ENCODE measurements at places on chromosomes 6 and 20.

- no peak for DNase-seq
Observed at GRCh38 chr6:159761129-159761872, 544 bp upstream of the ACAT2 start.

GRCh38 chr20:2617099-2617714 is 35.2 kb upstream of the NOP56 start:
- no peak for DNase-seq

DNA sequence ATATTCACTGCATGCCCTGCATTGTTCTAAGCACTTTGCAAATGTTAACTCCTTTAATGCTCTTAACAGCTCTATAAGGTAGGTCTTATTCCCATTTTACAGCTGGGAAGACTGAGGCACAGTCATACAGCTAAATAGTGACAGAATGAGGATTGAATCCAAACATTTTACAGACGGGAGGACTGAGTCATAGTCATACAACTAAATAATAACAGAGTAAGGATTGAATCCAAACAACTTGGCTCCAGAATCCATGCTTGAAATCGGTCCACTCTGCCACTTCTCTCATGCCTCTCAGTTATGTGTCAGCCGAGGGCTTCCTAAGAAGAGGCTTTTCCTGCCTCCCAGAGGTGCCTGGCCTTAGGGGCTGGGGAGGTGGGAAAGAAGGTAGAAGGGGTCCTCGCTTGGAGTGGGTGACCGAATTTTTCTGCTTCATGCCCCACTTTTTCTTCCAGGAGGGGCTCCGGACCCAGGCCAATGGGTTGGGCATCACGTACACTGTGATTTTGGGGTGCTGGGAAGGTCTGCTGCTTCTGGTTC is 137.4 kb upstream of the RNF24 start:
- DNase-seq = no peak

DNA sequence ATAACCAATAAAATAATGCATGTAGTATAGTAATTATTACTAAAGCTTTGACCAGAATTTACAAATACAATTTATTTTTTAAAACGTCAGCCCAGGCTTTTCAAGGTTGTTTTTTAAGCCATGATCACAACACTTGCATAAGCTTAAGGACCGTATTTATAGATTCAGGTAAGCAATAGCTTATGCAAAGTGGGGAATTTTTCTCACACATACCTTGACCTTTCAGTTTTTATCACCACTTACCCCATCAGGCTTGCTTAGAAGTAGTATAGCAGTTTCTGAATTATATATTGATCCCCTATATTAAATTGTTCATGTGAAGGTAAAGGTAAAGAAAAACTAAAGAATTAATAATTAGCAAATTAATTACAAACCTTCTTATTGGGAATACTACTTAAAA is 232.3 kb upstream of the FKBP1C start:
- no peak for DNase-seq

DNA sequence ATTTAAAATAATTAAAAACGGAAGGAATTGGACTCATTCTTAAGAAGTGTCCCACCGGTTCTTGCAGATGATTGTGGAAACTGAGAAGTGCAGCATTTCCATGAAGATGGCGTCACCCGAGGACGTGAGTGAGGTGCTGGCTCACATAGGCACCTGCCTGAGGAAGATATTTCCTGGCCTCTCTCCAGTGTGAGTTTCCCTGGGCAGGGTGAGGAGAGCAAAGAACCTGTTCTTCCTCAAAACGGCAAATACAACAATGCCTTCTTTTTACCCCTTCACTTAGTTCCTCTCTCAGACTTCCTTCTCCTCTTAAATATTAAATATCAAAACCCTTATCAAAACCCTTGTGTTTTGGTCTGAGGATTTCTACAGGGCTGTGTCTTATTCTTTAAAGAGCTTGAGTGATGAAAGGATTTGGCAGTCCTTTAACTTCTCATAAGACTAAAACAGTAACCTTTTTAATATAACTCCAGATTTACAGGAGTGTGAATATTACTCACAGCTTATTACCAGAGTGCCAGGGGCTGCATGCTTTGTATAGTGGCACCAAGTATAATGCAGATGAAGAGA is 156.3 kb downstream of the CARMIL1 start:
- DNase-seq = no peak

DNA sequence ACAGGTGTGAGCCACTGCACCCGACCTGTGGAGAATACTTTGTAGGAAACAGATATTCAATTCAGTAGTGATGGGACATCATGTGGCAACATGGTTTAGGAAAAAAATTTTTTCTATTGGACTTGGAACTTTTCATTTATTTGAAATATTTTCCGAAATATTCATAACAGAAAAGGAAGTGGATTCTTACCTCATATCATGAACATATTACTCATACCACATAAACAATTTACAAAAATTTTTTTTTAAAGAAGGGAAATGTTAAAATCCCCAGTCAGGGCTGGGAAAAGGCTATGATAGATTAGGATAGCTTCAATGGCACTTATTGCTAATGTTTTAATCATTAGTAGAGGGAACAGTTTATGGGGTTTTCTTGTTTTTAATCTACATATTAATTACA is 6.8 kb upstream of the ALDH8A1 start:
- no peak for DNase-seq

GRCh38 chr20:16517946-16518783 is 55.1 kb downstream of the KIF16B start:
- peak; percentile 21 for DNase-seq

DNA sequence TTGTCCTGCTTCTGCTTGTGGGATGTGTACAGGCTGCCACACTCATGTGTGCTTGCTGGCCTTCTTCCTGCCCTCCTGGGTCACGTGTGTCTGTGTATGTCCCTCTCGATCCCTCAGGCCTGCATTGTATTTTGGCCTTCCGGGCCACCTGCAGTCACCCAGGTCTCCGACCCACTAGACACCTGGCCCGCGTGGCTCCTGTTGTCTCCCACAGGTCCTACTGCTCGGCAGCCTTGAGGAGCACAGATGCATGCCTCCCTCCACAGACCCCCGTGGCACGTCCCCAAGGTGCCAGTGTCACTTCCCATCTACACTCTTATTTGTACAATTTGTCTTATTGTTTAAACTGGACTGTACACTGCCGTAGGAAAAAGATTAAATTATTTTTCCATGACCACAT is 43.1 kb downstream of the FOXC1 start:
- DNase-seq = no peak

DNA sequence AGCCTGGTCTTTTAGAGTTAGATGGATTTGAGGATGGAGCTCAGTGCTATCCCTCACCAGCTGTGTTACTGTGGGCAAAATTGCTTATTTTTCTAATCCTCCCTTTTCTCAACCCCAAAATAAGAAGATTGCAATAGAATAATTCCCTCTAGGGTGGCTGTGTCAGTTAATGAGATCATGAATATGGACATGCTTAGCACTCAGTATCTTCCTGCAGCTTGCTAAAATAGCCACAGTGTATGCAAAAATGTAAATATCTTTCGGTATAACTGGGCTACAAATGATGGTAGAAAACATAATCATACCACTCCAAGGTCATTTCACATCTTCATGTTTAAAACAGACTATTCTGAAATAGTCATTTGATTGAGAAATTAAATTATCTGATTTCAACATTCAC is 35.7 kb downstream of the ZNF334 start:
- DNase-seq = no peak

- DNase-seq = peak; percentile 59
Observed at GRCh38 chr6:31660381-31661261, at the start of gene C6orf47. TSS of gene C6orf47 (minus strand) at chr6:31660778. CDS start at chr6:31659947, 831 bp downstream.

GRCh38 chr6:11851387-11851786 is 72.8 kb upstream of the ADTRP start:
- DNase-seq = no peak

DNA sequence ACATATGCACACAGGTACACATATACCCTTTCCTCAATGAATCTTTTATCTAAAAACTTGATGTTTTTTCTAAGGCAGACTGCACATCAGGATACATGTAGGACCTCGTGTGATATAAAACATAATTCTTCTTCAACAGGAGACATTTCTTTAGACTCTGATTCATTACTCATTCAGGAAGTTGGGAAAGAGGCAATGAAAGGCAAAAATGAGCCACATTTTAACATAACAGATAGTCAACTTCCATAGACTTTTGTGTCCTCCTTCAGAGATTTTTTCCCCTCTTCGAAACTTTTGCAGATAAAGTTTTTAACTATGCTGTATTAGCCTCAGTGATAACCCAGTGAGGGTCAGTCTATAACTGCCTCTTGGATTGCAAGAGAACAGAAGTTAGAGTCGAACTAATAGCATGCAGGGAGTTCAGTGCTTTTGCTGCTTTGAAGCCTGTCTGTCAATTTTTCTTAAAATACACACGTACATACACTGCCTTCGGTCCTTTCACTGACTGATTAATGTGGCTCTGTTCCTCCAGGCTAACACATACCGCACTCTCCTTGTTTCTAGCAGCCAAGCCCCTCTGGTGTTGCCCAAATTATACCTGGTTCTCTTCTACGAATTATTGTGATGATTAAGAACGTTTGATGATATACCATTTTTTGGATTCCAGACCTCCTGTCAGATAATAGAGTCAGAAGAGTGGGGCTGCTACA is 562.5 kb upstream of the MAP3K7 start:
- DNase-seq = no peak

DNA sequence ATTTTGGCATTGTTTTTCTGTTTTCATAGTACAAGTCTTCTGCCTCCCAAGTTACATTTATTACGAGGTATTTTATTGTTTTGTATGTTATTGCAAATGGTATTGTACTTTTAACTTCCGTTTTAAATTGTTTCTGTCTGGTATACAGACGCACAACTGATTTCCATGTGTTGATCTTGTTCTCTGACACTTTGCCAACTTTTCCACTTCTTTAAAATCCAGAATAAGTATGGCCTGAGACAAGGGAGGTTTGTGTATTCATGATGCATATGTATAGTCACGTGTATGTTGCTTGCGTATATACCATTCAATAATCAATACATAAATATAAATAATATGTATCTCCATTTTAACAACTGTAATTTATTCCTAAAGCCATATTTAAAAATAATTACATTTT is 41.2 kb downstream of the THBS2 start:
- no peak for DNase-seq

DNA sequence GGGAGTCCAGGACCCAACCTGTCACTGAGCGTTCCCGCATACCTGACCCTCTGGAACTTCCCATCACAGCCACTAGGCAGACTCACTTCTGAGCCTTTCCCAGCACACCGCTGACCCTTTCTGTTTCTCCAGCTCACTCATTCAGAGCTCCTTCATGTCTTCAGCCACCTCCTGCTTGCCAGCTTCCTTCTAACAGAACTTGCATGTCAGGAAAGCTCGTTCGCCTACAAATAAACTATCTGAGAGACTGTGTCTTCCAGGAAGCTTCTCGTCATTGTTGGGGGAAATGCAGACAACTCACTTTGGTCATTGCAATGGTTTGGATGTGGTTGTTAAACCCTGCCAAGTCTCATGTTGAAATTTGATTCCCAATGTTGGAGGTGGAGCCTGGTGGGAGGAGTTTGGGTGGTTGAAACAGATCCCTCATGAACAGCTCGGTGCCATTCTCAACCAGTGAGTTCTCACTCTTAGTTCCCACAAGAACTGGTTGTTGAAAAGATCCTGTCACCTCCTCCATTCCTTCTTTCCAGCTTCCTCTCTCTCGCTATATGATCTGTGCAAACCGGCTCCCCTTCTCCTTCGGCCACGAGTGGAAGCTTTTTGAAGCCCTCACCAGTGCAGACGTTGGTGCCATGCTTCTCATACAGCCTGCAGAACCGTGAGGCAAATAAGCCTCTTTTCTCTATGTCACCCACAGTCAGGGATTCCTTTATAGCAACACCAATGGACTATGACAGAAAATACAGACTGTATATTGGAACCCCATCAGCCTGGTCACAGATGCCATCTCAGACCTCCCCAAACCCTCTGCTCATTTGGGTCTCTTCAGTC is 1.4 kb upstream of the MUC21 start:
- DNase-seq = no peak

DNA sequence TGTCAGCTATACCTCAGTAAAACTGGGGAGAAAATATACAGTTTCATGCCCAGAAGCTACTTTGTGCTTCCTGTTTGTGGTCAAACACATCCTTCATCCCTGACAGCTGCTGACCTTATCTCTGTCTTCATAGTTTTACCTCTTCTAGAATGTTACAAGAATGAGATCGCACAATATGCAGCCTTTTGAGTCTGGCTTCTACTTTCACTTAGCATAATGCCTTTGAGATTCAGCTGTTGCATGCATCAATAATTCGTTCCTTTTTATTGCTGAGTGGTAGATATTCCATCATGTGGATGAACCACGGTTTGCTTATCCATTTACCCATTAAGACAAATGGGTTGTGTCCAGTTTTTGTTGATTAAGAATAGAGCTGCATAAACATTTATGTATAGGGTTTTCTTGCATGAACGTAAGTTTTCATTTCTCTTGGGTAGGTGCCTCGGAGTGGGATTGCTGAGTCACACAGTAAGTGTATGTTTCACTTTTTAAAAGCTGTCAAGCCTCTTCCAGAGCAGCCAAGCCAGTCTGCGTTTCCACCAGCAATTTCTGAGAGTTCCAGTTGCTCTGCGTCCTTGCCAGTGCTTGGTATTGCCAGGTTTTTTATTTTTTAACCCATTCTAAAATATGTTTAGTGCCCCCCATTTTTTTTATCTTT is 86.6 kb upstream of the PAX1 start:
- no peak for DNase-seq

DNA sequence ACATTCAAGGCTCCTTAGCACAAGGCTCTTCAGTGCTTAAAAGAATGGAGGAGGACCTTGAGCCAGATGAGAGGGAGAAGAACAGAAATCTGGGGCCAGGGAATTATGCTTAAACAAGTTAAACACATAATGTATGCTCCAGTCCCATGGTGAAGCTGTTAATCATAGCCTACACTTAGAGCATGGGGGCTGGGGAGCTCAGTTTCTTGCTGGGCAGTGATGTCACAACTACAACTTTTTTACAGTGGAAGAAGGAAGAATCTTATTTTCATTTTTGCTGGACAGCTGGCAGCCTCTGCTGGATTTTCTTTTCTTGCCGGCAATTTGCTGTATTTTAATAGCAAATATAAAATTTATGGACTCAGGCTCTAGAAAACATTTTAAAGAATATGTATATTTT is 432.5 kb downstream of the CD109 start:
- DNase-seq = no peak

DNA sequence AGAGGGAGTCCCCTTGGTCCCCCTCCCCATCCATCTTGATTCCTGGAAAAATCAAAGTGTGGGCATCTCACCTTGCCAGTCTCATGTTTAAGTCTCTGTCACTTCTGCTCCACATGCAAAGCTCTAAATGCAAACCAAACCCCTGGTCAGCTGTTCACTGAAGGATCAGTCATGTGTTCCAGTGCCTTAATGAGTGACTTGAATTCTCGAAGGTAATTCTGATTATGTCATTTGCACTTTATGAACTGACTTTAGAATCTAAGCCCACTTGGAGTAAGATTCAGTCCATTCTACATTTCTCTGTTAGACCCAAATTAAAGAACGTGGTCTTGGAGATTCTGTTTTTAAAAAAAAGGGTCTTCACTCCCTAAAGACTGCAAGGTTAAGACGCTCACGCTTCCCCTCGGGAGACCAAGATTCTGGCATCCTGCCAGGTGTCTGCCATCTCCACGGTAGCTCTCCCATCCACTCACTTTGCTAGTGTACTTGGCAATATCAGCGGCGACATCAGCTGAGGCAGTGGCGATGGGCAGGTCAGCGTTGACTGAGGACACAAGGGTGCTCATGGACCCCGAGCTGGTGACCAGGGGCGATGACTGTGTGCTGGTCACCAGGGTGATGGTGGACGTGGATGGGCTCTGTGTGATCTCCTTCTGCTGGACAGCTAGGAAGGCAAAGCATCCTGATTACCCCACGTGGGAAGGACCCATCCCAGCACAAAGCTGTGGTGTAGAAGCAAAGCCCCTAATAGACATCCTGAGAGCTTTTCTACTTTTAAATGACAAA is 120.5 kb downstream of the ZMYND8 start:
- DNase-seq = no peak
